ENCODE measurements at places on chromosomes 5 and 9.

DNA sequence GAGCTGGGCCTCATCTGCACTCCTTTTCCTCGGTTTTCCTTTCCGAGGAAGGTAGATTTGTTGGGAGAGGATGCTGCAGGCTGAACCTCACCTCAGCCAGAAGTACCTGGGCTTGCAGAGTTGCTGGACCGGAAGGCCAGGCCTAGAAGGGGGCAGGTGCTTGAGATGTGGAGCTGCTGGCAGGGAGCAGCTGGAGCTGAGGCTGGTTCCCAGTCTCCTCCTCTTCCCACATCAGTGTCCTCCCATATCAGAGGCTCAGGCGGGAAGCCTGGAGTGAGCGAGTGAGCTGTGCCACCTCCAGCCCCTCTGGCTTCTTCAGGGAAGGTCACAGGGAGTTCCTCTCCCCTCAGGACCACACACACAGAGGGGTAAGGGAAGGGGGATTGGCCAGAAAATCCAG is 259.4 kb downstream of the GADD45G start:
- DNase-seq = no peak

- no peak for DNase-seq
Observed at GRCh38 chr9:137881591-137882505, 4.3 kb downstream of the CACNA1B start.

DNA sequence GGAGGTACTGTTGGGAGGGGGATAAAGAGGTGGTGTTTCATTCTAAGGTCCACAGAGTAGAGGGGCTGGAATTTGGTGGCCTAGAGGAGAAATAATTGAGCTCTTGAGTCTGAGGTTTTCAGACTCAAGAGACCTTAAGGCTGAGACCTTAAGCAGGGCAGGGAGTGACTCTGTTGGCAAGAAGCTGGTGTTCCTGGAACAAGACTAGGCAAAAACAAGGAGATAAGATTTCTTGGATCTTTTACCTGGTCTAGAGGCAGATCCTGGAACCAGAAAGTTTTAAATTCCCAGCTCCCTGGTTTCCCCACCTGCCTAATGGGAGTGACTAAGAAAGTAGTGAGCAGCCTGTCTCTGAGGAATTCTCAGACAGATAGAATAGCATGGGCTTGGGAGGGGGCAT is 4.1 kb upstream of the CCL21 start:
- DNase-seq = no peak

- no peak for DNase-seq
Observed at GRCh38 chr5:122341087-122341486, 29.1 kb downstream of the SNCAIP start.

- DNase-seq = no peak
Observed at GRCh38 chr9:75183306-75183705, 95.0 kb downstream of the OSTF1 start.

- no peak for DNase-seq
Observed at GRCh38 chr5:179194941-179195381, 134.8 kb downstream of the ZNF354C start.

GRCh38 chr5:128241051-128241695 is 157.6 kb downstream of the SLC12A2 start:
- no peak for DNase-seq

DNA sequence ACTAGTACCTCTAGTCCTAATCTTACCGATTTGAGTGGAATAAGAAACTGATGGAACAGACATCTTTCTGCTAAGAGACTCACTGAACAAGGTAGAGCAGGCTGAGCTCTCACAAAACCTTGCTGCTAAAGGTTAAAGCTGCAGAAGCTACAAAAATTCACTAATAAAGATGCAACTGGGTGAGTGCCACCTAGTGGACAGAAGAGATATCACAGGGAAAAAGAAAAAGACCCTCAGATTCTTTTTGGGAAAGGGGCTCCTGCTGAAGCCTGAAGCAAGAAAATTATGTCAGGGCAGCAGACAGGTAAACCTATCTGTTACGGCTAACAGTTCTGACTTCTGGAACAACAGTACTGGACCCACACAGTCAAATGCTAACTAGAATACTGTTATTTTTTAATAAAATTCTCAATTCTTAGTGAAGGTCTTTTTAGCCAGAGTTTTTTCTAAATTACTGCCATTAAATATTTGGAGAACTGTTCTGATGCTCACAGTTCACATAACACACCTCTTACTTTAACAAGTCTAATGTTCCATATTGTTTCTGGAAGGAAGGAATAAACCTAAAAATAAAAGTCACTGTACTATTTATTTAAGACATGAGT is 51.2 kb downstream of the DIAPH1 start:
- DNase-seq = peak; percentile 36

DNA sequence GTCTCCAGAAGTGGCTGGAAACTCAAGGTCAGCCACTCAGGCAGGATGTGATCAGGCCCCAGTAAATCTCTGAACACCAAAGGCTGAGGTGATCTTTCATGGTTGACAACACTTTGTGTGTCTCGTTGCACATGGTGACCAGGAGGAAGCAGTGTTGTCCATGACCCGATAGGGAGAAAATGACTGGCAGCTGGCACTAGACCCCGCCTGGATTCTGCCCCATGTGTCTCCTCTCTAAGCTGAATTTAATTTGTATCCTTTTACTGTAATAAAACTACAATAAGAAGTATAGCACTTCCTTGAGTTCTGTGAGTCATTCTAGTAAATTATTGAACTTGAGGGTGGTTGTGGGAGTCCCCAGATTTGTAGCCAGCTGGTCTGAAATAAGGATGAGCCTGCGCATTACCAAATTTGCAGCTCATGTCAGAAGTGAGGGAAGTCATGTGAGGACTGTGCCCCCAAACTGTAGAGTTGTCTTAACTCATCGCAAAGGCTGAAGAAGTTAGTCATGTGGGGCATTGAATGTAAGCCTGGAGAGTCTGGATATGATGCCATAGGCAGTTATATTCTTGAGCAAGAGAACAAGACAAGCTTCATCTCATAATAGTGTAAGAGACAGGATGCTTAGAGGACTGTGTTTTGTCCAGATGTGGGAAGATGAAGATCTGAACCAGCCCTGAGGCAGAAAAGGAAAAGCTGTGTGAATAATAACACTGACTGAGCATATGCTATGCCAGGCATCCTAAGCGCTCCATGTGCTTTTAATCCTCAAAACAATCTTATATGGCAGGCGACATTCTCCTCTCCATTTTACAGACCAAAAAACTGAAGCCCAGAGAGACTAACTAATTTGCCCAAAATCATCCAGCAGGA is 55.9 kb downstream of the TMEM215 start:
- DNase-seq = no peak

DNA sequence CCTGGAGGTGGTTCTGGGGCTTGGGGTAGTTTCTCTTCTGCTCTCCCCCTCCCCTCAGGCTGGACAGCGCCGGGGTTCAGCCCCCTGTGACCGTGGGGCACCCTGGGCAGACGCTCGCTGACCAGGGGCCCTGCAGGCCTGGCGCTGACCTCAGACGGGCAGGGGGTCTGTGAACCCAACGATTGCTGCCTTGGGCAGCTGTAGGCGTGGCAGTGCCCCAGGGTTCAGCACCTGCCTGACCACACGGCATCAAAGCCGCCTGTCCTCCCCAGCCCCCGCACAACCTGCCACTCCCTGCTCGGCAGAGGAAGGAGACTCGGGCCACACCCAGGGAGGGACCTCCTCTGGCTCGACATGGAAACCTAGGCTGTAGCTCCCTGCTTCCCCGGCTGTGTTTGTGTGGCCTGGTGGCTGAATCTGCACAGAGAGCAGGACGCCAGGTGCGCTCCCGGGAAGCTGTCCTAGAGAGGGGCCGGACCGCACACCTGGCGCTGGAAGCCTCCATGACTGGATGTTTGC is 12.2 kb downstream of the LCN12 start:
- no peak for DNase-seq

Measured in CD4-positive, alpha-beta T cell treated with Interferon alpha-2 for 1 hour (primary cell).